ENCODE measurements at places on chromosomes 6 and 20.

GRCh38 chr6:14194976-14195375, 77.4 kb downstream of the CD83 start:
- DNase-seq = no peak

DNA sequence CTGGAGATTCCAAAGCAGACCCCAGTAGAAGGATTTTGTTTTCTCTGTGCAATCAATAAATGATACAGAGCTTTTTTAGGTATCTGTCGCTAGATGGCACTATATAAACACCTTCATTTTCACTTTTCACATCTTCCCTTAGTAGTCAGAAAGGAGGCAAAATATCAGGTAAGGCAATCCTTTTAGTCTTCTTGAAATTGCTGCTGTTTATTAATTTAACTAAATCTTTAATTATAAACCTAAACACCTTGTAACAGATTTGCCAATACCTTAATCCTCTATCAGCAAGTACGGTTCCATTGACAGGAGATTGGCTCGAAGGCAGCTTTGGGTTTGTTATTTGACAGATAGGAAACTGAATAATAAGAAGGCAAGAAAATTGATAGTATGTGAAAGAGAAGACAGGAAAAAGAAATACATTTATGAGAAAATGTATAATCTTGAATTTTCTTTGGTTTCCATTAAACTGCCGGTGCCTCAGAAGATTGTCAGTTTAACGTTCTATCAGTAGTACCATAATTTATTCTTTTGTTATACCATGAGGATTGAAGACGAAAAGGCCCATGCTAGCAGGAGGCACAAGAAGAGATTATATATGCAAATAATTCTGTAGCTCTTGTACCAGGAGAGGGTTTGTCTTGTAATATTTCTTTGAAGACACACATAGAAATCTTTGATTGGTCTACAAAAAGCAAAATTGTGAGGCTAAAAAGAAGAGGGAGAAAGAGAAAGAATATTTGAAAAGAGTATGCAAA, 23.5 kb upstream of the IBTK start:
- no peak for DNase-seq

DNA sequence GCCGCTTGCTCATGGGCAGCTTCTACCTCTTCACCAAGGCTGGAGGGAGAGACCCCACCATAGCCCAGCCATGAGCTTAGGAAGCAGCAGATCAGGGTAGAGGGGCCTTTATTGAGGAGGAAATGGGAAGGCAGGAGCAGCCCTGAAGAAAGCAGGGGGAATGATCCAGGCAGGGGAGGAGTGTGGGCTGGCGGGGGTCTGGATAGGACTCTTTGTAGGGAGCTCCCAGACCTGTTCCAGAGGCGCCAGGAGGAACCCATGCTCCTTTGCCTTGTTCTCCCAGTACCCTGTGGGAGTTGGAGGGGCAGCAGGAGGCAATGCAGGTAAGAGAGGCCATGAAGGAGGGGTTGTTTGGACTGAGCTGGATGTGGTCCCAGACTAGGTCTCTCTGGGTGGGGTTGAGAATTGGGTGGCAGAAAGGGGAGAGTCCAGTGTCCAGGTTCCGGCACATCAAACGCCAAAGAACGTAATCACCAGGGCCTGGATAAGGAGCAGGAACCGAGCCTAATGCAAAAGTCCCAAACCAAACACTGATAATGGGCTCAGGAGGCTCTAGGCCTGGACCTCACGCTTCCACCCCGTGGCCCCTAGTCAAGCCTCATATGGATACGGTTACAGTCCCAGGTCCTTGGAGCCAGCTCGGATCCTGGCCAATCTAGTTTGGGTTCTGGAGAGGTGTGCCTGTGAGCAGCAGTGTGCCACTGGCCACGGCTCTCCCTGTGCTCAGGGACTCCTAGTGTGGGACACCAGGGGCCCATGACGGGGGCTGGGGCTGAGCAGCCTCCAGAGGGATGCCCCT, 12.1 kb upstream of the PGC start:
- no peak for DNase-seq

GRCh38 chr20:57030611-57031600, 235.5 kb downstream of the BMP7 start:
- no peak for DNase-seq

DNA sequence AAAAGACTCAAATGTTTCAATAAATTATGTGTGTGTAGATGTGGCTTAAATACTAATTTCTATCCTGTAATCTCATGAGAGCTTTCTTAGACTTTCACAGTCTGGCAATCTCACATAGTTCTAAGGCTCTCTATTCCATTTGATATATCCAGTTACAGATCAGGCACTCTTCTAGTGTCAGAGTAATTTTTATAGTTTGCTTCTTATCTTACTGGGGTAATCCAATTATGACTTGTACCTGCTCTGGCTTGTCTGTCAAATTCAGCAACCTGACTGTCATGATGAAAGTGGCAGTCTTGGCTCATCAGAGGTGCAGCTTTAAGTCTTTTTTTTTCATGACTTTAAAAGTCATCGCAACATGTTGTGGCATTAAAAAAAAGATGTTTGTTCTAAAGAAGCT, 513.2 kb upstream of the MAN1A1 start:
- no peak for DNase-seq

- DNase-seq = no peak
These were observed 65.4 kb upstream of the PHIP start for GRCh38 chr6:79143320-79143898.

Data from stimulated activated CD4-positive, alpha-beta T cell treated with anti-CD3 and anti-CD28 coated beads, Interleukin-4, amount 100 ng/mL, for 48 hours (primary cell).